Neural crest cell (in vitro differentiated cells): ENCODE measurements at places on chromosomes 7 and 10. TPM values are rescaled to one million over a fixed set of nuclear protein-coding genes. Genes with fewer than 3 reads are reported as not detected.

The COL13A1 gene
- 8.1 and 9.5 TPM in 2 replicates for total RNA-seq

The ZNF239 gene
- 11.2 and 12.1 TPM in 2 replicates for total RNA-seq

The CDK1 gene
- total RNA-seq: 92.8 and 94.7 TPM in 2 replicates

DNA sequence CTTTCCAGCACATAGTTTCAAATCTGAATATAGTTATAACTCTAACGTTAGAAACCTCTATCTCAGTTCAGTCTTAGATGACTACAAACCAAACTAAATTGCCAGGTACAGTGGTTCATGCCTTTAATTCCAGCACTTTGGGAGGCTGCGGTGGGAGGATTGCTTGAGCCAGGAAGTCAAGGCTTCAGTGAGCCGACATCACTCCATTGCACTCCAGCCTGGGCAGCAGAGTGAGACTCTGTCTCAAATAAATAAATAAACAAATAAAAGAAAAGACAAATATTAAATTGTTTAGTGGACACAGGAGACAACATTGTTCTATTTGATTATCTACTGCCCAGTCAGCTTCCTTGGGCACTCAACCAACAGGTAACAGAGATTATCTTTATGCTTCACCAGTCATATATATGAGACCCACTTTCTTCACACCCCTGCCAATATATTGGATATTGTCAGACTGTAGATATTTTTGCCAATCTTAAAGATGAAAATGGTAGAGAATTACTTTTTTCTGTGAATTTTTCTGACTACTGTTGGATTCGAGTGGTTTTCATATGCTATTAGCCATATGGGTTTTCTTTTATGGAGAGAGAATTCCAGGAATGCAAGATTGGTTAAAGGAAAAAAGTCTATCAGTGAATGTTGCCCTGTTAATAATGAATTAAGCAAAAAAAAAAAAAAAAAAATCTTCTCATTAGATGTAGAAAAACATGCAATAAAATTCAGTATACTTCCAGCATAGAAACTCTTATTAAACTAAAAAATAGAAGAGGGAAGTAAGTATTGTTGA, 16.0 kb downstream of the HDAC9 start:
- H3K4me1 ChIP-seq: peaks cover 18% of the 10 kb centered on the region
- no peak overlapping the region for H3K27ac ChIP-seq
- DNase-seq: no peak
- H3K4me3 ChIP-seq: no peak overlapping the region
- H3K27me3 ChIP-seq: no peaks in the 10 kb centered on the region

DNA sequence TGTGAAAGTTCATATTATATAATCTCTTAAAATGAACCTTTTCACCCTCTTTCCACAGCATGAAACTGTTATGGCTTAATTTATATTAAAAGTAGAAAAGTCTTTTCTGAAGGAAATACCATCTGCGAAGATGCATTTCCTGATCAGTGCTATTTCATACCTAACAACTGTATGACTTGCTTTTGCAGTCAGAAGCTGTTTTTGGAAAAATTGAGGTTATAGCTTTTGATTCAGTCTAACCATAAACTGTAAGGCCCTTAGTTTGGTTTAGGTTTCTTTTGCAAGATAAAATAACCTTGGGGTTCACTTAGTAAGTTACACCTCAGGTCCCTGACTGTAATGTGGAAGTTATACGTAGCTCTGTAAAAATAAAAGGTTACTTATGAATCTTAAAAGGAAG, 22.7 kb upstream of the PARP12 start:
- H3K27me3 ChIP-seq: peaks cover 2% of the 10 kb centered on the region
- peaks cover 5% of the 10 kb centered on the region for H3K4me1 ChIP-seq
- DNase-seq: no peak
- no peak overlapping the region for H3K27ac ChIP-seq

- H3K4me1 ChIP-seq: no peaks in the 10 kb centered on the region
- no peaks in the 10 kb centered on the region for H3K36me3 ChIP-seq
- DNase-seq: no peak
- H3K27ac ChIP-seq: peak overlapping the region; percentile 43
- H3K27me3 ChIP-seq: no peaks in the 10 kb centered on the region
Observed at GRCh38 chr10:107969936-107970335, 805.4 kb upstream of the SORCS1 start.

- no peaks in the 10 kb centered on the region for H3K27me3 ChIP-seq
- no peaks in the 10 kb centered on the region for H3K4me1 ChIP-seq
- DNase-seq: no peak
- H3K27ac ChIP-seq: no peak overlapping the region
- H3K36me3 ChIP-seq: no peaks in the 10 kb centered on the region
Observed at GRCh38 chr10:47243791-47244190, 56.2 kb upstream of the GDF10 start.

- no peak for DNase-seq
- peaks cover 9% of the 10 kb centered on the region for H3K36me3 ChIP-seq
Observed at GRCh38 chr10:34319197-34319846, 495.8 kb downstream of the PARD3 start.
